ENCODE measurements at places on chromosomes 7 and 10. TPM values are rescaled to one million over a fixed set of nuclear protein-coding genes. Genes with fewer than 3 reads are reported as not detected.
A peak's percentile ranks its signal among the peaks of the same experiment; 100 is the strongest.

Gene SGPL1
- 24.9 TPM for total RNA-seq

Gene GAD2
- not detected for total RNA-seq

Gene SEMA3C
- total RNA-seq = 34.0 TPM

Gene CPN1
- total RNA-seq = not detected

Gene C7orf57
- total RNA-seq = not detected

Gene DGKI
- total RNA-seq = 0.64 TPM

Gene ALDH18A1
- total RNA-seq = 110 TPM

Gene SHH
- total RNA-seq = 0.40 TPM

Gene C7orf33
- not detected for total RNA-seq

Gene UNCX
- not detected for total RNA-seq

DNA sequence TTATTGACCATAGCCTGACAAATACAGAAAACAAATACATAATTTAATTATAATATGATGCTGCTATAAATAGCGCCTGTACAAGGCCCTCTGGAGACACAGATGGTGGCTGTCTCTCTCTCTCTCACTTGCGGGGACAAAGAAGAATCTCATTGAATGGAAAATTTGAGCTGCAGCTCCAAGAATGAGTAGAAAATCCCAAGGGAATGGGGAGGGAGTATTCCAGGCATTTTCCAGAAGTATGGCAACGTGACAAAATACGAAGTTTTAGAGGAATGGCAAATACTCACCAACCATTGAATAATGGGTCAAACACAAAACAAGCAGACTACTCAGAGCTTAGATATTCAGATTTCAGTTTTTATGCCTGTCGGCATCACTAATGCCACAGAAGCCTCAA is 179.9 kb downstream of the NRP1 start:
- no peak for DNase-seq

GRCh38 chr10:23095404-23095965 is at the start of gene MSRB2:
Gene MSRB2 (plus strand): TSS chr10:23095579. CDS start chr10:23095609, 30 bp downstream.
- DNase-seq = peak; percentile 95

GRCh38 chr10:31594347-31594873 is 275.4 kb downstream of the ZEB1 start:
- no peak for DNase-seq

- peak; percentile 10 for DNase-seq
These were observed 87.4 kb downstream of the CHST15 start for GRCh38 chr10:124005991-124006392.

DNA sequence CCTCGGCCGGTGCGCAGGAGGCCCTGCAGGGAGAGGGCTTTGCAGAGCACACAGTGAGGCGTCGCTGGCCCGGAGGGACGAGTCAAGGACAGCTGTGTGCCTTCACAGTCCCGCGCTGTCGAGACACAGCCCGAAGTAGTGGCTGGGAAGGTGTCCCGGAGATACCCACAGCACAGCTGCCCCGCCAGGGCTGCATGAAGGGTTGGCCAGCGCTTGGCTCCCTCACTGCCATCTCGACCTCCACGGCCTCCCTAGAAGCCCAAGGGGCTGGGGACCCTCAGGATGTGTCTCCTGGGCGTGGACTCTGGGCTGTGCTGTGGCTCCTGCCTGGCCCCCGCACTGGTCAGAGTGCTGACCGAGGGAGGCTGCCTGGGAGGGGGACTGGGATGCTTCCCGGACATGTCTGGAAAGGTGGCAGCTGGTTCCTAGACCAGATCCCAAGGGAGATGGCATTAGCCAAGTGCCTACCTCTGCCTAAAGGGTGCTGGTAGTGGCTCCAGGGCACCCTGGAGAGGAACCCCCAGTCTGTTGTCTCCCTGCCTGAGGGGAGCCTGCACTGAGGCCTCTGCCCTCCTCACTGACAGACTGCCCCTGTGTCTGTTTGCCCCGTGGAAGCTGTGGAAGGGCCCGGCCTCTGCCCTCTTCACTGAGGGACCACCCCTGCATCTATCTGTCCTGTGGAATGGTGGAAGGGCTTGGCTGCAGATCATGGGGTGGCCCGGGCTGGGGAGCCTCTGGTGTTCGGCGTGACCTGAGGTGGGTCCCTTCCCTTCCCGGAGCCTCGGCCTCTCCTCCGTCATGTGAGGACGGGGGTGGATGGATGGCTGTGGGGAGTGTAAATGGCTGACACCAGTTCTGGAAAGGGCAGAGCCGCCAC is 5.8 kb downstream of the ELFN1 start:
- DNase-seq = no peak

GRCh38 chr7:127838816-127839415 is 186.9 kb downstream of the SND1 start:
- DNase-seq = no peak

- DNase-seq = no peak
These were observed 16.1 kb upstream of the PRXL2A start for GRCh38 chr10:80392250-80392649.

DNA sequence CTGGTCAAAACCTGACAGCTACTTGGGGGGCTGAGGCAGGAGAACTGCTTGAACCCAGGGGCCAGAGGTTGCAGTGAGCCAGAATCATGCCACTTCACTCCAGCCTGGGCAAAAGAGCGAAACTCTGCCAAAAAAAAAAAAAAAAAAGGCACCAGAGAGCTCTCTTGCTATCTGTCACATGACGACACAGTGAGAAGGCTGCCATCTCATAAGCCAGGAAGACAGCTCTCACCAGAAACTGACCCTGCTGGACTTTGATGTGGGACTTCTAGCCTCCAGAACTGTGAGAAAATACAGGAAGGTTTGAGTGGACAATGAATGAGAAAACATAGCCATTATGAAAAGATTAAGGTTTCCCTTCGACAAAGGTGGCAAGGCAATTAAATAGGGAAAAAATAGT is 51.1 kb upstream of the KCNIP2 start:
- DNase-seq = no peak

DNA sequence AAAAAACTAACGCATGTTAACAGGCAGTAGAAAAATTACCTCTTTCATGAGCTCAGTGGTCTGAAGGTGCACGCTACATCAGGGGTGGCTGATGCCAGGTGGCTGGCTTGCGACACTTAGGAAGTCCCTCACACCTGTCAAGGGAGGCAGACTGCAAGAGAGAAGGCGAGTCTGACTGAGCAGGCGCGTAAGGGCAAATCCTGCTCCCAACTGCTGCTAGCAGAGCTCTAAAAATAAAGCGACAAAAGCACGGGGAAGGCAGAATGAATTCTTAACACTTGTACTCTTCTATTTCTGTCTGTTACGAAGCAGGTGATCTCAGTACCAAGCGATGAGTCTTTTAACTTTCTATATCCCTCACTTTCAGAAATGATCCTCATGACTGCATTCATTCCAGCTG is 33.1 kb downstream of the CACNA2D1 start:
- DNase-seq = no peak

GRCh38 chr10:60384708-60385398 is 4.8 kb downstream of the ANK3 start:
- no peak for DNase-seq

- DNase-seq = no peak
These were observed 11.7 kb upstream of the VPS41 start for GRCh38 chr7:38920731-38921130.

DNA sequence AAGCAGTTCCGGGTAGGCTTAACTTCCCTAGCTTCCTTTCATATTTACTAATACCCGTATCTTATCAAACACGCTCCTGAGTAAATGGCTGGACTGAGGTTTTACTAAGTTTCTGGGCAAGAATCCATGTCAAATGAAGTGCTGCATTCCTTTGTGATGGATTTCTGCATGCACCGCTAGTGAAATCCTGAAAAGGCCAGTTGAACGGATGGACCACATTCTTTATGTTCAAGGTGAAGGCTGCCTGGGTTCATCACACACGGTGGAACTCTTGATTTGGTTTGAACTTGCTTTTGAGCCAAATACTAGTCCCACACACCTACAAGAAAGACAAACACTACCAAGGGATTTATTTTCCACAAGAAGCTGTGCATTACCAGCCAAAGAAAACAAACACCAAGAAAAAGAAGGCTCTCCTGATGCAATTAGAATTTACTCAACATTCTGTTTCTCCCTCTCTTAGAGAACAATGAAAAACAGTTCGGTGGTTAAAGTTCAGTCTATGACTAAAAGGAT is 255.0 kb upstream of the SEMA3C start:
- no peak for DNase-seq

- DNase-seq = no peak
These were observed 97.8 kb downstream of the ABCC2 start for GRCh38 chr10:99880080-99880835.

DNA sequence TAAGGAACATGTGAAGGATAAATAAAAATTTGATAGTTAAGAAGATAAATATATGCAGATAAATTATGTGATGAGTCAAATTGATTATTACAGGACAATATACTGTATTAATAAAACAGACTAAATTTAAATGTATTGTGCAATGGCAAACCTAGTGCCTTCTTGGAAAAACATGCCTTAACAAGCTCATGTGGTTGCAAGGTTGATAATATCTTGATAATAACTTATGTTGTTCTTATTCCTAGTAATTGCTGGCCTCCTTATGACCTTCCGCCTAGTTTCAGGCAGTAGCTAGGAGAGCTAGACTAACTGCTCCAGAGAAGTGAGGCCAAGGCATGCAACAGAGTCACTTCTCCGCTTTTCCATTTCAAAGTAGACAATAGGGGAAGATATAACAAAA is 7.6 kb upstream of the RAB11FIP2 start:
- no peak for DNase-seq

GRCh38 chr7:91865511-91865910 is 15.0 kb downstream of the MTERF1 start:
- no peak for DNase-seq

DNA sequence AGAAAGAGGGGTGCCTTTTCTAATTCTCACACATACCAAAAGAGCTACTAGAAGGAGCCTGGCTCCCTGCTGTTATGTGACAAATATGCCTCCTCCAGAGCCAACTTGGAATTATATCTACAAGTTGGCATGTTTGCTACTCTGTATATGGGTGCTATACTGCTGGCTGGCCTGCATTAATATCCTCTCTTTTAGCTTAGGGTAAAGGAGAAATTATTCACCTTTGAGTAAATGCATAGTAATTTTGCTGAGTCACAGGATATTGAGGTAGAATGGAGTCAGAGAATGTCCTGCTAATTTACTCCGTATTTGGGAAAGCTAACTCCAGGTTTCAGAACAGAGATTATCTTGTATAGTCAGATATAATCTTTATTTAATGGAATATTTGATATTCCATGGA is 24.2 kb upstream of the LIPN start:
- no peak for DNase-seq

GRCh38 chr10:86091216-86091615 is 275.4 kb downstream of the GRID1 start:
- no peak for DNase-seq

- no peak for DNase-seq
These were observed 89.3 kb upstream of the DIP2C start for GRCh38 chr10:778626-779330.

GRCh38 chr10:89621438-89621837 is 23.6 kb downstream of the PANK1 start:
- no peak for DNase-seq

DNA sequence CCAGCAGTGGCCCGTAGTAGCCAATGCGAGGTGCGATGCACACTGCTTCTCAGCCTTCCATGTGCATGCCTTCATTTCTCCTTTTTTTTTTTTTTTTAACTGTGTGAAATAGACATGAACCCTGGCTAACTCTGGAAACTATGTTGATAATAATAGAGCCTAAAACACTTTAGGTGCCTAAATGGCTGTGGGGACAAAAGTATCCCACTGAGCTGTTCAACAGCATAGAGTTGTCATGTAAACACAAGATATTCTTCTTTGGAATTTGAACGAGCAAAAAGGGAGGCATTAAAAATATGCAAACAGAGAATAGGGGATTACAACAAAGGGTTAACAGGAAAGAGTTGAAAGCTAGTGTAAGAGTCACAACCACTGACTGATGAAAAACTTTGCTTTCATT is 162.1 kb upstream of the NOBOX start:
- no peak for DNase-seq

DNA sequence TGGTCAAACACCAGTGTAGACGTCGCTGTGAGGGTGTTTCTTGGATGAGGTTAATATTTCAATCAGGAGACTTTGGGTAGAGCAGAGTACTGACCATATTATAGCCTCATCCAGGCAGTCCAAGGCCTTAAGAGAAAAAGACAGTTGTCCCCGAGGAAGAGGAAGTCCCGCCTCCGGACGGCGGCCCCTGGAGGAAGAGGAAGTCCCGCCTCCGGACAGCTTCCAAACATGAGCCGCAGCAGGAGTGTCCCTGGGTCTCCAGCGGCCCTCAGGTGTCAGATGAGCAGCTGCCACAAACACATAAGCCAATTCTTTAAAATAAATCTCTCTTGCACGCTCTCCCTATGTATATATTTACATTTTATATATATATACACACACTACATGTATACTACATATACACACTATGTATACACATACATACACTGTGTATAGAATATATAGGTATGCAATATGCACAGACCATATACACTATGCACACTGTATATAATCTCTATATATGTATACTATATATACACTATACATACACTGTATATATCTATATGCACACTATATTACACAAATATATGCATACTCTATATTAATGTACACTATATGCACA is 37.5 kb downstream of the PWWP2B start:
- no peak for DNase-seq

- DNase-seq = no peak
These were observed 37.2 kb downstream of the LRMDA start for GRCh38 chr10:75468612-75469005.

DNA sequence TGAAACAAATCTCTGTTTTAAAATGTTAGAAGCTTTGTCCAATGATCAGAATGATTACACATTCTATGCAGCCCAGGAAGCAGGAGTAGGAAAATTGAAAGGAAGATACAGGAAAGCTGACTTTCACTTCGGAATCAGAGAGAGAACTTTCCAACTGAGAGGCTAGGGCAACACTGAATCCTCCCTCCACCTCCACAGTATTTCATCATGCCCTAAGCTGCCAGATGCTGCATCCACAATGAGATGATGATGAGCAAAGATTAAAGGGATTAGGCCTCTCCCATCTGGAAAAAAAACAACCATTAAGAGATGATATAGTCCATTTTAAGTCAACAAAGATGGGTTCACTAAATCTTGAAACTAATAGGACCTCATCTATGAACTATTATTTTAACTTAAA is 215.6 kb downstream of the GPR37 start:
- DNase-seq = no peak

GRCh38 chr7:140448781-140449480 is 30.4 kb downstream of the MKRN1 start:
- no peak for DNase-seq

DNA sequence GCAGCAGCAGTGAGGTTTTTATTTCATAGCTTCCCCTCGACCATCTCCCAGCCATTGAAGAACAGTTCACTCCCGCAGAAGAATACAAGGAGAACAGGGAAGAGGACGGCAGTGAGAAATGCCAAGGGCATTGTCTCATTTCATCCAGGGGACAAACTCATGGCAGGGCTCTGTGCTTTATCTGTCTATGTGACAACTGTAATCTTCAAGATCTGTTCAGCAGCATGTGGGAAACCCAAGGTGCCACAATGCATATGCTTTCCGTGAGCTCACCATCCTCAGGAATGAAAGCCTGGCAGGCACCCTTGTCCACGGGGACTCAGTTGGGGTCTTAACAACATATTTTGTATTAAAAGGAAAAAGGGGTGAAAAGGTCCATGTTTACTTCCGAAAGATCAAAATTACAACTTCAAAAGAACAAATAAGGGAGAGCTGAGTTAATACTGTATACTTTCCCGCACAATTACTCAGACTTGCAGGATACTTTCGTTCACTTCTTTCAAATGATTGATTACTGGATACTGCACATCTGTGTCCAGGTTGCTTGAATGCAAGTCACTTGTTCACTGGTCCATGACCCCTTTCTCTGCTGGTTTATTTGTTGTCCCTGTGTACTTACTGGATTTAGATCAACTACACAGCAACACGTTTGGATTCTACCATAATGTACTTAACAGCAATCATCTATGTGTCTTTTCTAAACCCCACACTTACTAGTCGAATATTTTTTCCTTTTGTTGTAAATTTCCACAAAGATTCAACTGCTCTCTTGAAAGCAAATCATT is 90.1 kb upstream of the ATP6V0A4 start:
- no peak for DNase-seq

All from transverse colon (tissue), 4 donors.